Stimulated activated CD8-positive, alpha-beta memory T cell treated with anti-CD3 and anti-CD28 coated beads, Interleukin-4, amount 100 ng/mL, for 1 hour (primary cell): ENCODE measurements at places on chromosomes 16 and 17.

- no peak for DNase-seq
Observed at GRCh38 chr17:58808609-58809563, 53.2 kb downstream of the PPM1E start.

- DNase-seq, result no peak
Observed at GRCh38 chr16:15482068-15482747, 47.8 kb downstream of the BMERB1 start.

GRCh38 chr17:15914400-15915170 lies 30.3 kb upstream of the ADORA2B start:
- DNase-seq, result no peak

DNA sequence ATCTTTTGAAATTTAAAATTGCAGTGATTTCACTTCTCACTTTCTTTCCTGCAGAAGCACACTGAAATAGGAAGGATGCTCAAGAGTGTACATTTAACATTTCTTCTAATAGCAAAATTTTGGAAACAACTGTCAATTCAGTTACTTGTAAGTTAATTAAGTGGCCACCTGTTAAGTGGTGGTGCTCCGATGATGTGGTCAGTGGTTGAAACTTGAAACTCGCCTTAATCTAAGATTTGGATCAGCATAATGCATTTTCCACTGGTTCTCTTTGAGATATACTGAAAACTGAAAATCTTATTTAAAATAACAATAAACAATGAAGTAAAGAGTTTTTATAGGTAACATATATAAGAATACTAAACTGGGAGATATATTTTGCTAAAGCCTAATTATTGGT lies 7.0 kb upstream of the MYH8 start:
- no peak for DNase-seq

GRCh38 chr17:78268191-78268874 lies 36.9 kb downstream of the TMEM235 start:
- no peak for DNase-seq

- no peak for DNase-seq
Observed at GRCh38 chr16:19182481-19182880, 14.4 kb downstream of the SYT17 start.

- no peak for DNase-seq
Observed at GRCh38 chr16:61547626-61548025, 488.6 kb downstream of the CDH8 start.

DNA sequence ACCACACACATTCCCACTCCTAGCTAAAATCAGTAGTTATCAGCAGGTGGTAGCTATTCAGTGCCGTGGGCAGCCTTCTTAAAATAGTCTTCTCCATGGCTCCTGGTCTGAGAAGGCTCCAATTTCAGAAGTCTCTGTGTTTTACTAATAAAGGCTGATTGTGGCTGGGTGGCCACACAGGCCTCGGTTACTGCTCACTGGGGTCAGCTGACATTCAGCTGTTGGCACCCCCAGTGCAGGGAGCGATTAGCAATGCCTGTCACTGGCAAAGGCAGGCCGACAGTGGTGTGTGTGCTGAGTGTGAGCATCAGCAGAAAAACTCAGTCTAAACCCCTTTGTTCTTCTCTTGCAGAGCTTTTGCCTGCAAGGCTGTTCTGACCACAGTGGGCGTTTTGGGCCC lies 16.6 kb upstream of the DBNDD1 start:
- DNase-seq, result no peak

DNA sequence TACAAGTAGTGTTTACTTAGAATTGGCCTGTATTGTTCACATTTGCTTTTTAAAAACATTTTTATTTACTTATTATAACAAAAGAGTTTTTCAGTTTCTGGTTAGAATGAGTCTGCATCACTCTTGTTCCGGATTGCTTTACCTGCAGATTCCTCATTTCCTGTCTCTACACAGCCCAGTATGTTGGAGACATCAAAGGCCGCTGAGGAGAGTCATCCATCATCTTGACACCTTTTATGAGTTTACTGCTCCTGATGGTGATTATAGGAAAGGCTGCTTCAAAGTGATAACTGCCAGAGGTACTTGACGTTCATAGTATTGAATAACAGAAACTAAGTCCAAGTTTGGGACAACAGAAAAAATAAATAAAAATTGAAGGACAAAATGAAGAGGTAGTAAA lies 490.5 kb upstream of the CA10 start:
- no peak for DNase-seq

- peak; percentile 84 for DNase-seq
Observed at GRCh38 chr16:31476303-31477219, 4.6 kb downstream of the TGFB1I1 start.

- DNase-seq, result no peak
Observed at GRCh38 chr16:14309001-14309886, 238.1 kb downstream of the MRTFB start.
